Fibroblast of skin of scalp (primary cell): ENCODE measurements at places on chromosomes 7 and 10.
A peak's percentile ranks its signal among the peaks of the same experiment; 100 is the strongest.

- no peak for DNase-seq
These were observed 118.5 kb downstream of the RAB18 start for GRCh38 chr10:27622596-27622995.

- DNase-seq: peak; percentile 82
These were observed 154.8 kb upstream of the PRR15 start for GRCh38 chr7:29408841-29409243.

- peak; percentile 1 for DNase-seq
These were observed 373.3 kb upstream of the PRKCQ start for GRCh38 chr10:6953271-6953801.

DNA sequence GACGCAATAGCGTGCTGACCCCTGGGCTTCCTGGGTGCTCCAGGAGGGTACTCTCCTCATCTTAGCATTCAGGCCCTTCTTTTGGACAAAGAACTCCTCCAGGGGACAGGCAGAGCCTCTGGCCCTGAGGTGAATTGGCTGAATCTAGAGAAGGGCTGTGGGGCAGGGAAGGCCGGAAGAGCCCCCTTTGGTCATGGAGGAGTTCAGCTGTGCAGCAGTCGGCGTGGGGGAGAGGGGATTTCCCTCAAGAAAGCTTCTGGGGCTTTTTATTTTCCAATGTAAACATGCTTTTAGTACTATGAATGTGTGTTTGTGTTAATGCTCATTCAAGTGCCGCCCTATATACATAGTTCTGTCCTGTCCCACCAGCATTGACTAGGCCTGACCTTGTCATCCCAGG is 38.8 kb downstream of the FIGNL1 start:
- no peak for DNase-seq

DNA sequence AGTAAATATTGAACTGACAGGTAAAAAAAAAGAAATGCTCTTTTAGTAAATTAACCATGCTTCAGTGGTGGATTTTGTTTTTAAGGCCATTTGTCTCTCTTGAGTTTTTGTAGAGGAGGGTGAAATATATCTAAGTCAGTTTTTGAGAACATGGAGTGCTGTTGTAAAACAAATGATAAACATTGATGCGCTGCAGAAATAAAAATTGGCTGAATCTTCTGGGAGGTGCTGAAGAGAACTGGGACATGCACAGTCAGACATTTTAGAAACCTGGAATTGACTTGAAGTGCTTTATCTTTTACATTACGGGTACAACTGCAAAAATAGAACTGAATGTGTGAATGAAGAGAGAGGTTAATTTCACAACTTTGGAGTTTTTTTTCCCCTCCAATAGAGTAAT is 203.0 kb upstream of the HDAC9 start:
- no peak for DNase-seq

DNA sequence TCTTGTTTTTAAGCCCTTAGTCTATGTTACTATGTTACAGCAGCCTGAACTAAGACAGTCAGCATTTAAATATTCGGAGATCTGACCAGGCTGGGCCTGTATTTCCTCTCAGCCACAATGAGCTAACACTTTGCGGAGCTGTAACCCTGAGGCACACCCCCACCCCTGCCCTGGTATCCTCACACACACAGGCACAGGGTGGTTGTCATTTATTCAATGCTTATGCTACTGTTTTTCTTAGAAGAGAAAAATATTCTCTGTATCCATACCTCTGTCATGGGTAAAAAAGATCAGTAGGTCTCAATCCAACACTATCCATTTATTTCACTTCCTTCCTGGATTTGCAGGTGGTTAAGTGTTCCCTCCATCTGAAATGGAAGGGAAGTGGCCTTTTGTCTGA is 80.3 kb upstream of the TRIL start:
- DNase-seq: peak; percentile 62

- peak; percentile 21 for DNase-seq
These were observed 299.7 kb upstream of the CSTF2T start for GRCh38 chr10:51999096-51999495.

DNA sequence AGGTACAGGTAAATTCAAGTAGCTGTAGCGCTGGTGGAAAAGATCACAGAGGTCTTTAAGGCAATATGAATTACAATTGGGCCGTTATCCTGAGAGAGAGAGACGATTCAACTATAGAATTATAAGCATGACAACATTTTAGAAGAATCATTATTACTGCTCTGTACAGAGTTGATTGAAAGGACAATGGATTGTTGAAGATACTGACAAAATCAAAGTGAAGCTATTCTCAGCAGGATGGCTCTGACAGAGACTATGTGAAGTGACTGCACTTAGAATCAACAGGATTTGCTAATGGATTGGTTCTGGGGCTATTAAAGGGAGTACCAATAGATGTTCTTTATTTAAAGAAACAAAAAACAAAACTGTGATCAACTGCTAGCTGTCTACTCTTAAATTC is 634.8 kb upstream of the GRM3 start:
- no peak for DNase-seq

DNA sequence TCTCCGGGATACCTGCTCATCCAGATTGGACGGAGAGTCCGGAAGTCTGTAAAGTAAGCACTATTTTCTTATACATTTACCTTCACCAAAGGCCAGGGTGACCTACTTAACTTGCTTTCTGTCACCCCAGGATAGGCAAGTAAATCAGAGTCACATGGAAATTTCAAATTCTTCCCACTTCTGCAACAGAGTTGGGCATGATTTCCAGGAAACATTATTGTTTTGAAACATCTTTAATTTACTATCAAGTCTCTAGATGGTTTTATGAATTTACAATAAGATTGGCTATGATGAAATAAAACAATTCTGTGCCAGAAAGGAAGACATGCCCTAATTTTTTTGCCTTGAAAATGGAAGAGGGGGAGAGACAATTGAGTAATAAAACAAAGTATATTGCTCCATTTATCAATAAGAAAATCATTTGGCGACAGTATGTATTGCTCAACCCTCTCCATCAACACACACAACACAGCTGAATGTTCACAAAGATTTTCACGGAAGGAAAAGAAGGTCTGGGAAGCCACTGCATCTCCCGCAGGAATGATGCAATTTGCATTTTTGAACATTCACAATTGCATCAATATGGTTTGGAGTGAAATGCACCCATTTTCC is 702.8 kb downstream of the PARD3 start:
- peak; percentile 22 for DNase-seq

DNA sequence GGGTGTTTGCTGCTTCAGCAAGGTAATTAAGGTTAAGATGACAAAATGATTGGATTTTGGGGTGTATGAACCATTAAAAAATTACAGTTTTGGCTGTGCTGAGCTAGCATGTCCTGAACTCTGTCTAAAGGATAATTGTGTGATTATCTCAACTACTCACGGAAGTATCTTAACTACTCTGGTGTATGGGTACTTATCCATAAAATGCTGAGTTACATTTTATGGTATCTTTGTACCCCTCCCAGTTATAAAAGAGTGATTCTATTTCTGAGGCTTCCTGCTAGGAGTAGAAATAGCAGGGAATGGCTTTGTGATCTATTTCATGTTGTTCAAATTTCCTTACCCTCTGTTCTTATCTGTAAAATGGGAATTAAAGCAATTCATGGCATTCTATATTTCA is 22.6 kb downstream of the CYP2C18 start:
- DNase-seq: no peak

DNA sequence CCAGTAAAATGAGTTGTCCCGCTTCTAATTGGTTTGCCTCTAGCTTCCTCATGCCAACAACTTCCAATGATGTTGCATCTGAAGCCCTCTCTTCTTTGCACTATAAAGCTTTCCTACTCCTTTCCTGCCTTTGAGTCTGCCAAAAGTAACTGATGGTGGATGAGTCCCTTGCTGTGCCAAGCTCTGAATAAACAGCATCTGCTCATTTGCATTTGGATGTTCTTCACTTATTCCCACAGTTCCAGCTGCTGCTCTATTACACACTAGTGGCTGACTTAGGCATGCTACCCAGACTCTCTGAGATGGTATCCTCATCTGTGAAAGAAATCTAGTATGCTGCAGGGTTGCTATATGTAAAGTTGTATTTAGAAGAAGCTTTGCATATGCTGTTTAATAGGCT is 24.9 kb downstream of the SFR1 start:
- no peak for DNase-seq

DNA sequence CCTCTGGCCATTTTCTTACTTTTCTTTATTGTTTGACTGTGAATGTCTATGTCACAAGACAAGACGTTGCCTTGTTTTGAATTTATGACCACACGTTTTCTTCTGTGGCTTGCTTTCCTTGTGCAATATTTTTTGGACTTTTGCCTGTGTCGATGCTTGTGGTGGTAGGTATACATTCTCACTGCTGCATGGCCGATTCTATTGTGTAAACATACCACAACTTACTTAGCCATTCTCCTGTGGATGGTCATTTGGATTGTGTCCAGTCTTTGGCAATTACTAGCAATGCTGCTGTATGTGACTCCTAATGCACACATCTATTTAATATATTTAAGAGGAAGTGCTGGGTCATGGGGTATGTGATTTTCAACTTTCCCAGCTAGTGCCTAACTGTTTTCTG is 18.0 kb upstream of the DLG5 start:
- DNase-seq: peak; percentile 95

GRCh38 chr7:119937745-119938144 is 335.2 kb upstream of the KCND2 start:
- no peak for DNase-seq

DNA sequence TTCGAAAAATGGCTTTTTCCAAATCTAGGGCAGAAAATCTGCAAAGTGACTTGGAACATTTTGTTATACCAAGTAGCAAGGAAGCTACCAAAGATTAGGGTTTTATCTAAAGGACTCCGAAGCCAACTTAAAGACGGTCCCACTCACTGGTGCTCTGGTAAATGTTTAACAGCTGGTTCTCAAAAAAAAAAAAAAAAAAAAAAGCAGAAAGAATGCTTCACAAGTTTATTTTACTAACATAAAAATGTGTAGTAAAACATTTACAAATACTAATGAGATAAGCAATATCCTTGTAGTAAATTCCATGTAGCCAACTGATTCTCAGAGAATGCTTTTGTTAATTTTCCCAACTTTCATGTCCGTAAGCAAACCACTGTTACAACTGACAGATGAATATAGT is 38.4 kb downstream of the TAF3 start:
- DNase-seq: no peak

- DNase-seq: peak; percentile 12
These were observed 226.3 kb downstream of the GLI3 start for GRCh38 chr7:42010751-42011150.

GRCh38 chr10:44965651-44966097 is 6.1 kb downstream of the RASSF4 start:
- no peak for DNase-seq

- DNase-seq: no peak
These were observed 89.6 kb downstream of the ATXN7L1 start for GRCh38 chr7:105786520-105787470.

DNA sequence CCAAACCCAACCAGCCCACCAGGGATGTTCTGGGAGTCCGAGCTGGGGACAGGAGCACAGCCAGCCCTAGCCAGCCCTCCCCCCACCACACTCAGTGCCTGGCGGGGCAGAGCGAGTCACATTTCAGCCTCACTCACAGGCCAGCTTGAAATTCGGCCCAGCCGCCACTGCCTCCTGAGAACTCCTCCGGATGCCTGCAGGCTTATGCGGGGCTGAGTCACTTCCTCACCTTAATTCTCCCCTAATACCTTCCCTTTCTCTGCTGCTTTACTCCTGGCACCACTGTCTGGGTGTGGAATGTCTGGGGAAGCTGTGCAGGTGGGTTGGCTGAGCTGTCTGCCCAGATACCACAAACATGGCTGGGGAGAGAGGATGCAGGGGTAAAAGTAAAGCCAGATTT is 22.6 kb upstream of the DLG5 start:
- peak; percentile 47 for DNase-seq

- DNase-seq: peak; percentile 92
These were observed 172.4 kb downstream of the PRPF18 start for GRCh38 chr10:13759168-13759567.

DNA sequence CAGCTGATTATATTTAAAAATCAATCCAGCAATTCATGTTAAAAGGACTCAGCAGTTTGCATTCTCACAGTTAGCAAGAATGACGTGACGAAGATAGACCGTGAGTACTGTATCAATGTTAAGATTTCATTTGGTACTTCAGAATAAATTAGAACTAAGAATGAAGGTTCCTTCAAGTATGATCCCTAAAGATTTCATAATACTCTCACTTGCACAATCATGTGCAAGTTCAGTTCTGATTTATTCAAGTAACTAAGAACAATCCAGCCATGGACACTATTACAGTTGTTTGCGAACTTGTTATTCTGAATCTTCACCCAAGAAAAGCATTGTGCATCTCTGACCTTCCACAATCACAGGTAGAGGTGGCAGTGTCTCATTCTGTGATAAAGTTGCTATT is 7.7 kb downstream of the RHEB start:
- DNase-seq: no peak

GRCh38 chr10:13238271-13239077 is 4.3 kb upstream of the UCMA start:
- no peak for DNase-seq

GRCh38 chr7:1566687-1567048 is 3.2 kb downstream of the PSMG3 start:
- no peak for DNase-seq

DNA sequence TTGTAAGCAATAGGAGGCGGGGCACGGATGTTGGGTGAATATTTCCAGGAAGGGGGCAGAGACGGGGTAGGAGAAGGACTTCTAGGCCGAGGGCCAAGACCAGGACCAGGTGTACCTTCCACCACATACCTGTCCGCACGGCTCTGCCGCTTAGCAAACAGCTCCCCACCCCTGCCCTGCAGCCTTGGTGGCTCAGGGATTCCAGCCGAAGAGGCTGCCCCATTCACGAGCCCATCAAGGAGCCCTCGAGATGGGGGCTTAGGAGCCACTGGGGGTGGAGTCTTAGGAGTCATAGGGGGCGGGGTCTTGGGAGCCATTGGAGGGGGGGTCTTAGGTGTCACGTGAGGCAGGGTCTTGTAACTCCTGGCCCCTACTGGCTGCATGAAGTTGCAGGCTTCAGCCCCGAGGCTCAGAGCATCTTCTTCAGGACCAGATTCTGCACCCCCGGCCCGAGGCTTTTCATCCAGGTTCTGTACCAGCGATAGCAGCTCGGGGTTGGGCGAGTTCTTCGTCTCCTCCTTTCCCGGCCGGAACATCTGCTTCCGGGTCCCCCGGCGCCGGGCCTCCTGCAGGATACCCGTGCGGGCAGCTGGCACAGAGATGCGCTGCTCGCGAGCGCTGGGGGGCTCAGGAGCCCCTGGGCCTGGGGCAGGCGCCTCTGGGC is 6.1 kb upstream of the MYOZ1 start:
- DNase-seq: peak; percentile 59

GRCh38 chr7:85765698-85766298 is 578.9 kb upstream of the SEMA3D start:
- no peak for DNase-seq
